Putamen (tissue), 1 donor: ENCODE measurements at places on chromosomes 1 and 21.

- DNase-seq: no peak
Observed at GRCh38 chr21:37873655-37874054, 42.6 kb downstream of the KCNJ6 start.

DNA sequence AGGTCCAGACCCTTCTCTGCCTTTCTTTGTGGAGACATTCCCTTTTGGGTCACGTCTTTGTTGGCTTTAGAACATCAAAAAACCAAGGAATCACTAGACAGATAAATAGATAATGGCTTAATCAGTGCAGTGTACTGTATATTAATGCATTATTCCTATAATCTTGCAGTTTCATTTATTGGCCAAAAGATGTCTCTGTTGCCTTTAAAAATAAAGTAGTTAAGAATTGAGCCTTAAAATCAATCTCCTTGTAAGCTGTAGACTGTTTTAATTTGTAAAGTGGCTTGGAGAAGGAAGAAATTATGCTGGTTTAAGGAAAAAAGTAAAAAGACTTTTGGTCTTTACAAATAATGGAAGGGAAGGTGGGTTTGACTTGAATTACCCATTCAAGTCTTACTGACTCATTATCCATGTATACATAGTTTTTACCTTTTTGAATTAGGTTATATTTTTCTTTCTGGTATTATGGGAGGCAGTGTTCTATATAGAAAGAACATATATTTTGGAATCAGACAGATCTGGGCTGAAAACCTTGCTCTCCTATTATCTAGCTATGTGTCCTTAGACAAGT is 84.6 kb downstream of the VPS13D start:
- no peak for DNase-seq

- DNase-seq: no peak
Observed at GRCh38 chr1:55214212-55214933, 791 bp downstream of the USP24 start.

DNA sequence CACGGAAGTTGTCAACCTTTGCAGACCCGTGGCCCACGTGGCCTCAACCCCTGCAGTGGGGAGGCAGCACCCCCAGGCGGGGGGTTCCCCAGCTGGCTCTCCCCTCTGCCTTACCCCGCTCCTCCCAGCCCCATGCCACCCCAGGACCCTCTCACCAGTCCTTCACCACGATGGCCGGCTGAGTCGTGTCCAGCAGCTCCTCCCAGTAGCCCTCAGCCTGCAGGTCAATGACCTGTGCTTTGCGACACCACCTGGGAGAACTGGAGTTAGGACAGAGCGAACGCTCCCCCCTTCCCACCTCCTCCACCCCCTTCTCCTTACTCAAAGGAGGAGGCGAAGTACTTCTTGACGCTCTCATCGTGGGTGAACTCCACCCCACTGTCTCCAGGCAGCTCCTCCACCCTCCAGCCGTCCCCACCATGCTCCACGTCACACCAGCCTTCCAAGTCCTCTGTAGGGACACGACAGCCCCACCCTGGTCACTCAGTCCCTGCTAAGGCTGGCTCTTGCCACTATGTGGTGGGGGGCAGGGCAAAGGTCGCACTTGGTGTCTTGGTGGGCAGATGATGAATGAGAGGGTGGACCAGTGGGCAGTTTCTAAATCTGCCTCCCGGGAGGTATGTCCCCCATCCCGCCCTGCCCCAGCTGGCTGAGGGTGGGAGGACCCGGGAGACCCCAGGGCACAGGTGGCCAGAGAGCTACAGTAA is 4.5 kb downstream of the FBXO2 start:
- no peak for DNase-seq

GRCh38 chr1:24643363-24644099 is 429 bp downstream of the SRRM1 start:
- peak; percentile 19 for DNase-seq

DNA sequence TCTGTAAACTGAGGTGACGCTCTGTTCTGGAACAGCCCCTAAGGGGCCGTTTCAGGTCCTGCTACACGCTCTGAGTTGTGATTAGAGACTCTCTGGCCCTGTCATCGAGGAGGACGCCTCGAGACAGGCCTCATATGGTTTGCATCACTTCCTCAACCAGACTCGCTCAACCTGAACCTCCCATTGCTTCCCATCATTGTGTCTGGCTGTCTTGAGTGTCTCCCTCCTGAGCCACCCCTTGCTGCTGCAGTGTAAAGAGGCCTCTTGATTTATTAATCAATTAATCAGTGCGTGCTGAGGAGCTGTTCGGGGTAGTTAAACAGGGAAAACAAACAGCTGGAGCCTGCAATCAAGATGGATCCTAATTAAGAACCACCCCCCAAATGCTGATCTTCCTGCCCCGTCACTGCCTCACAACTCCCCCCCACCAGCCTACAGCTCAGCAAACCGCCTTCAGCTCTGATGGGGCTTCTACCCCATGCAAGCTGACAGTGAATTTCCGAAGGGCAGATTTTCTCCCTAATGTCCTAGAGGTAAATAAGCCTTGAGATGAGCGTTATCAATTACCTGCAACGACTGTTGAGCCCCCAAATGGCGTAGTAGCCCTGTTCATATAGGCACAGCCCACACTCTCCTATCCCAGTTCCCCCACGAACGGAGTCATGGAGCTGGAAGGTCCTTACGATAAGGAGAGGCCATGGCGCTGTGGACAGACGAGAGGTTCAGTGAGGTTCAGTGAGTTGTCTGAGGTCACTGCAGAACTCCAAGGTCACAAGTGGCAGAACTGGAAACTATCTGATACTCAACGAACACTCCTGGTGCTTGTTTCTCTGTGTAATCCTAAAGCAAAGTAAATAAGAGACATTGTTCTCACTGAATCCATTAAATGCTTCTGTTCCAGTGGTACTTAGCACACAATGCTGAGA is 210.6 kb downstream of the KIF26B start:
- no peak for DNase-seq

DNA sequence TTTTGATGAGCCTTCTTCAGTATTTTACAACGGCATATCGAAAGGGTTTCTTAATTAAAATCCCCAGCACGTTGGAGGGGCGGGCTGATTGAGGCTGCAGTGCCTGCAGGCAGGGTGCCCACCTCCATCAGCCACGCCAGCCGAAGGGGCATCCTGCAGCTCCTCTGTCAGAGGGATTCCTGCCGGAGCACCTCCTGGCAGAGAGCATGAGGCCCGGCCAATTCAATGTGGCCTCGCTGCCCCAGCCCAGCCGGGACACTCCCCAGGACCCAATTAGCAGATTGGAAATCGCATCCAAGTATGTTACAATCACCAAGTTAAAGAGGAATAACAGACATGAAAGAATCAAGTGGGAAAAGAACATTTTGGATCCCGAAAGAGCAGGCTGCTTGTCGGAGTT is 216.6 kb downstream of the ST6GALNAC3 start:
- no peak for DNase-seq

GRCh38 chr1:68065766-68066165 is 15.3 kb upstream of the DIRAS3 start:
- DNase-seq: no peak

DNA sequence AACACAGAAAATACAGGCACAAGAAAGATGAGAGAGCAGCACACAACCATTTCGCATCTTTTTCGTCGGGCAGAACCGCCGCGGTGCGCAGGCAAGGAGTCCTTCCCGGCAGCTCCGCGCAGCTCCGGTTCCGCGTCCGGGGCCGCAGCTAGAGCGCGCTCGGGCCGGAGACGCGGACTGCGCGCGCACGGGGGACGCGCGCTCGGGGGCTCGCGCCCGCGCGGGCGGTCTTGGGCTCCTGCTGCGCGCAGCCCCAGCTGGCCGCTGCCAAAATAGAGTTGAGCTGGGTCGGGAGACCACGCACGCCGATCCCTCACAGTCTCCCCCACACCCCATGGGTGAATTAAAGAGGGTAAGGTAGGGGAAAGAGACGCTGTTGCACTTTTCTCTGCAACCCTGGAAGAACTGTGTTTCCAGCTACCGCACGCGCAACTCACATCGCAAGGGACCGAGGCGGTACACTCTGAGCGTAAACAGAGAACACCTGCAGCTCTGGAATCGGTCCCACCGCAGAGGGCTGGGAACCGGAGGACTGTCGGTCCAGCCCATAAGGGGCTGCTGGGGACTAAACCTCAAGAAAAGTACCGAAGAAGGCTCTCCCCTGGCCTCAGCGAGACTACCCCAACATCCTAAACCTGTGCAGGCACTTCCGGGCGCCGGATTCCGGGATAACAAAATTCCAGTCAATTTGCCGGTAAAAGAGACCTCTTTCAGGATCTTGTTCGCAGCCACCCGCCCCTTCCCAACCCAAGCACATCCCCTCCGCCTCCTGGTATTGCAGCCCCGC is 1.7 kb downstream of the NR5A2 start:
- DNase-seq: no peak

- DNase-seq: no peak
Observed at GRCh38 chr1:224065455-224065854, 48.5 kb upstream of the FBXO28 start.

GRCh38 chr21:25772686-25773085 is 37.9 kb downstream of the GABPA start:
- DNase-seq: no peak

DNA sequence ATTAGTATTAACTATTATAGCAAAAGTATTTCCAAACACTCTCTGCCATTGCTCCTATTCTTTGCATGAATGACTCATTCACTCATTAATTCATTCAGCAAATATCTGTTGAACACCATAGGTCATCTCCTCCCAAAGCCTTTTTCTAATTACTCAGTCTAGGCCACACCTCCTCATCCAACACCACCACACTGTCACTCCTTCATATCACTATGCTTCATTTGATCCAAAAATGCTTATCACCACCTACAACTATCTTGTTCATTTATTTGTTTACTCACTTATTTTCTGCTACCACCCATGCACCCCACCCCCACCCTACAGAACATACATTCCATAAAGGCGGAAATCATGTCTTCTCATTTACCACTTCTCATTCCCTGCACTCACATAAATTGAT is 94.4 kb upstream of the TNFSF4 start:
- DNase-seq: no peak

DNA sequence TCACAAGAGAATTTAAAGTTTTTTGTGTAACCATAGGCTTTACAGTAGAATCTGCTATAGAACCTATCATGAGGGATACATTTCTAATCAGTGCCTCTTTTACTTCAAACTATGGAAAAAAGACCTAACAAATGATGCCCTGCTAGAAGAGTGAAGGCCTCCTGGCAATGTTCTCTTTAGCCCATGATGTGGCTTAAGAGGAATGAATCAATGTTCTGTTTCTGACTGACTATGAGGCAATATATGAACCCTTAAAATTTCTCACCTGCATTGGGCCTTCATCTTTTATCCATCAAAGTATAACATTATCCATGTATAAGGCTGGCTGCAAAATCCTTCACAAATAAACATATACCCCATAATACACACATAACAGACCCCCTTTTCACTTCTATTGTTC is 65.7 kb upstream of the IL12RB2 start:
- DNase-seq: no peak
